GM12892 (cell line): ENCODE measurements at places on chromosomes 1 and 21.

DNA sequence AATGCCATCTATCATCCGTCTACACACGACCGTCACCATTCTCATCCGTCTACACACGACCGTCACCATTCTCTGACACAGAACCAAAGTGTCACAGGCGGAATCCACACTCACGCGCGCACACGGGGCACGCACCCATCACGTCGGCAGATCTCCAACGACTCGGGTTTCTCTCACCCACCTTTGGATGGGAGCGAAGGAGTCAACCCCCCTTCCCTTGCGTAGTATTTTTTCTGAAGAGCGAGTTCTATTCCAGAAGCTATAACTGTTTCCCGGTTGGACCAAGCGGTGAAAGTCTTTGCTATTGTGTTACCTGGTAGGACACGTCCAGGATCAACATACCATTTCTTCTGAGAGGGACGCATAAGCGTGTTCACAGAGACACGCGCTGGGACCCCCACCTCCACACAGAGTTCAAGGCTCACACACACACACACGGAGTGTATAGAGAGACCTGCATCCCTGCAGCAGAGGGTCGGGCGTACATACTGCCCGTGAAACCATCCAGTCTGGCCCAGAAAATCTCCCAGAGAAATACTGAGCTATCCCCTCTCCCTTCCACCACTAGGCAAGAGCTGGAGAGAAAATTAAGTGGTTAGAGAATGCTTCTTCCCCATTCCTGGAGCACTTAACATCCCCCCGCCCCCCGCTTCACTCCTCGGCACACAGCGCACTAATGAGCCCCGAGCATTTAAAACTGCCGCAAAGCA lies 741 bp downstream of the DUSP10 start:
- DNase-seq, result no peak

DNA sequence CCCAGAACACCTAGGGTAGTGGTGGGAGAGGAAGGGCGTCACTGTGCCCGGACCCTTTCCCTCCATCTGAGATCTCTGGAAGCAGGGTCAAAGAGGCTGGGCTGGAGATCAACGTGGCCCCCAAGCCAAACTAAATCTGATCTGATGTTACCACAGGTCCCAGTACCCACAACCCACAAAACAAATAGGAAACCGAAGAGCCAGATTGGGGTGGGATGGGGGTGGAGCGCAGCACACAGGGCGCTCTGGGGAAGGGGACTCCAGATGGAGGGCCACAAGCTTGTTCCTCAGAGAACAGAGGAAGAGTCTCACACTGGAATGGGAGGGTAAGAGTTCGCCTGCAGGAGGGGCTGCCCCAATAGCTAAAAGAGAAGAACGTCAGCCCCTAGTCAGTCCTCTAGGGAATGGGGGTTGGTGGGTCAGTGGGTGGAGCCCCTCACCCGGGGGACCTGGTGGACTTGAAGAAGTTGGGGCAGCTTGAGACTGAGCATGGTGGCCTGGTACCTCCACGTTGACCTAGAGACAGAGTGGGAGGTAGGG lies 1.5 kb downstream of the PAQR6 start:
- no peak for DNase-seq

GRCh38 chr1:231925864-231926263 lies 299.3 kb downstream of the DISC1 start:
- DNase-seq, result no peak

DNA sequence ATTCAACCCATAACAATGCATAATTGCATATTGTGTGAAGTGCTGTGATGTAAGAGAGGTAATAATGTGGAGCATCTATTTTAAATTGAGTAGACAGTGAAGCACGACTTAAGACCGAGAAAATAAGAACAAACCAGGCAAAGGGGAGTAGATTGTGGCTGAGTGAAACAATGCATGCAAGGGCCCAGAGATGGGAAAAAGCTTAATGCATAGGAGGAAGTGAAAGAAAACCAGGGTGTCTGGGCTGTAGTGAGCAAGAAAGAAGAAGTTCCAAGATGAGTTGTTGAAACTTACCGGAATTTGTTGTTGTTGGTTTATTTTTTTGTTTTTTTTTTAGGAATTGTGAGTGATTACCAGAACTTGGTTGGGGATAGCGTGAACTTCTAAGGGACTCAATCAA lies 104.7 kb downstream of the SNX7 start:
- DNase-seq, result no peak

DNA sequence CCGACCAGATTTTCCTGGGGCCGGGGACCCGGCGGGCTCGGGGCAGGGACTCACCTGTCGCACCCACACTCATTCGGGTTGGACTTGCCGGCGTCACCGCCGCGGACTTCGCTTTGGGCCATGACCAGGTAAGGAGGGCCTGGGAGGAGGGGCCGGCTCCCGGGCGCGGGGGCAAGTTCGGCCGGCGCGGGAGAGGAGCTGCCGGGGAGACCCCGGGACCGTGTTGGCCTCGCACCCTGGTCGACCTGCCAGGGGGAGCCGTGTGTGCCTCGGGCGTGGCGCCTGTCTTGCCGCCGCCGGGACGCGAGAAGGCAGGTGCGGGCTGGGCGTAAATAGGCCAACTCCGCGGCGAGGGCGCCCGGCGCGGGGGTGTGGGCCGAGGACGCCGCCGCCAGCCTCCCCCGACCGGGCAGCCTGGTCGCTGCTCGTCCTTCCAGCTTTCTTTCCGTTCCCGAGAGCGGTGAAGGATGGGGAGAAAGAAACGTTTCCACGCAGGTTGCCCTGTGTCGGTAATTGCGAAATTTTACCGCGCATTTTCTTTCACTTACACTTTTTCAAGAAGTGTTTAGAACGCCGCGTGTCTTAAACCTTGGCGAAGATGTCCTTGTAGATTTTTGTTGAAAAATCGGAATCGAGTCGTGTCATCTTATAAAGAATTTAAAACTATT lies 558 bp downstream of the USP1 start:
- DNase-seq, result no peak

- DNase-seq, result no peak
These were observed 558.1 kb downstream of the AGBL4 start for GRCh38 chr1:49465486-49466185.

DNA sequence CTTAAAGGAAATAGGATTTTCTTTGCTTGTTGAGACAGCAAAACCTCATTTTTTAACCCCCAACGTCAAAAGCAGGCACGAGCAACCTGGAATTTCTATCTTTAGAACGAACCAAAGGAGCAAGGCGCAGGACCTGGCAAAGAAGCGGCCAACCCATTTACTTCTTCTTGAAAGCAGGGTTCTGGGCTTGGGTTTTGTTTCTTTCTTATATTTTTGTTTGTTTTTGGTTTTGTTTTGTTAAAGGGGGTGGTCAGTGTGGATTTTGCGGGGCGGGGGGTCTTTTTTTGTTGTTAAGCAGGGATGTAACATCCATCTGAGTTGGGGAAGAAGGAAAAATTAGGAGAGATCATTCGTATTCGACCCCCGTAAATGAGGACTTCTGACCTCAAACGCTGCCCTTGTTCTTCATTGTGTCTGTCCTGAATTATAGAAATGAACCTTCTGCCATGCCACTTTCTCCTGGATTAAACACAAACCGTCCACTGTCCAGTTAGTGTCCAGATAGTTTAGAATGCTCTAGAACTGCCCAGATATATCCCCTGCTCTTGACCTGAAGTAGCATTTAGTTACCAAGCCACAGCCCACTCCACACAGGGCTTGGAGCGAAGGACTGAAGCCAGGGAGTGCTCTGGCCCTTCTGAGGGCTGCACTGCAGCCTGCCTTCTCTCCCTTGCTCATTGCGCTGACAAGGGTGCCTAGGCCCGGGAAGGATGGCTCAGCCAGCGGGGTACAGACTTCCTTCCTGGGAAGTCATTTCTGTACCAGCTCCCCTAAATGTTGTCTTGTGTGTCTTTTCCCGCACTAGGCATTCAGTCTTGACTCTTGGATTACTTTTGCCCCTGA lies 909 bp upstream of the APP start:
- DNase-seq, result no peak

DNA sequence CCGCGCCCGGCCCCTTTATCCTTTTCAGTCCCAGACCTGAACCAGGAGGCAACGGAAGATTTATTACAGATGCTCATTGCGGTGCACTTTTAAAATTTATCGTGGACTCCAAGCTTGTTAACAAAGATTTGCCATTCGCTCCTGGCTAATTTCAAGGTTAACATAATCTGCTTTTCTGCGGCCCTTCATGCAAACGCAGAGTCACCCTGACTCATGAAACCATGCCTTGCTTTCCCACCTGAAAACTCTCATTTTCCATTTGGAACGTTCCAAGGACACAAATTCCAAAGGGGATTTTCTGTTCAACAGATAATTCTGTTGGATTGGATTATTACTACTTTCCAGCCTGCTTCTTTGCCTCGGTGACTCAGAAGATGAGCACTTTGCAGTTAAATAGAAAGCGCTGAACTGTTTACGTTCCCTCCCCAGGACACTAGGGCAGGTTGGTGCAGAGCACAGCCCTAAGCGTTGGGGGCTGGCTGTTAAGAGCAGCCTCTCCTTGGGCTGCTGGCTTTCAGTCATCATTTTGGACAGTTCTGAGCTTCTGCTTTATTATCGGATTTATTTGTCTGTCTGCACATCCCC lies 51.1 kb downstream of the CD247 start:
- no peak for DNase-seq

DNA sequence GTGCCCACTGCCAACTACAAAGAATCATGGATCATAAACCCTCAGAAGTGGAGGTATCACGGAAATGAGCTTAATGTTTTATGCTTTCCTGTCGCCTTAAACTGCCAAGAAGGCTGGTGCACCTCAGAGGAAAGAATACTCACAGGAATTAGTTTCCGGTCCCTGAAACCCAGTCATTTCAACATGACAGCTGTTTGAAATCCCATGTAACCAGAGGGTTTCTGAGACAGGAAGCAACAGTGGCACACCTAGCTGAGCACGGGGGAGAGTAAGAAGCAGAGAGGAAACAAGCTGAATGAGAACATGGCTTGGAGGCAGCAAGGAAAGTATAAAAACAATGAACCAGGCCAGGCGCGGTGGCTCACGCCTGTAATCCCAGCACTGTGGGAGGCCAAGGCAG lies 3.9 kb downstream of the JAK1 start:
- no peak for DNase-seq

DNA sequence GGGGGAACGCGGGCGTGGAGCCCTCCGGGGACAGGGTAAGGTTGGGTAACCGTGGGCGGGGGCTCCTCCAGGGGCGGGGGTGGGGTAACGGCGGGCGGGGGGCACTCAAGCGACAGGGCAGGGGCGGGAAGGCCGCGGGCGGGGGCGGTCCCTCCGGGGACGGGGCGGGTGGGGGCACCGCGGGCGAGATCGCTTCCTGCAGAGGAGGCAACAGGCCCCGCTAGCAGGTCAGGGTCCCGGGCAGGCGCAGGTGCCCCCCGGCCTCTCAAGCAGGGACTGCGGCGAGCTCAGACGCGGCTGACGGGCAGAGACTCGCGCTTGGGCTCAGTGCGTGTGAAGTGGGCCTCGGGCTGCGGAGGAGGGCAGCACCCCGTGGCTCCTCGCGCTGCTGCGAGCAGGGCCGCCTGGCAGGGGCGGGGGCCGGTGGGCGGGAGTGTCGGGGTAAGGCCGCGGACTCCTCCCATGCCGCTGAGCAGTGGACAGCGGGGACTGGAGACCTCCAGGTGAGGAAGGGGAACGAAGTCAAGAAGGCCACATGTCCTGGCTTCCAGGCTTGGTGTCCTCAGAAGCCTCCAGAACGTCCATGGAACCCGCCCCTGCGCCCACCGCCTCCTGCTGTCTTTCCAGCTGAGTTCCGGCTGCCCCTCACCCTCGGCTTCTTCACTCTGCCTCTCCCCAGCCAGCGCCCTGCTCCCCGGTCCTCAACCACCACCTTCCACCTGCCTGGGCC lies 627 bp upstream of the GNB1 start:
- peak; percentile 91 for DNase-seq

DNA sequence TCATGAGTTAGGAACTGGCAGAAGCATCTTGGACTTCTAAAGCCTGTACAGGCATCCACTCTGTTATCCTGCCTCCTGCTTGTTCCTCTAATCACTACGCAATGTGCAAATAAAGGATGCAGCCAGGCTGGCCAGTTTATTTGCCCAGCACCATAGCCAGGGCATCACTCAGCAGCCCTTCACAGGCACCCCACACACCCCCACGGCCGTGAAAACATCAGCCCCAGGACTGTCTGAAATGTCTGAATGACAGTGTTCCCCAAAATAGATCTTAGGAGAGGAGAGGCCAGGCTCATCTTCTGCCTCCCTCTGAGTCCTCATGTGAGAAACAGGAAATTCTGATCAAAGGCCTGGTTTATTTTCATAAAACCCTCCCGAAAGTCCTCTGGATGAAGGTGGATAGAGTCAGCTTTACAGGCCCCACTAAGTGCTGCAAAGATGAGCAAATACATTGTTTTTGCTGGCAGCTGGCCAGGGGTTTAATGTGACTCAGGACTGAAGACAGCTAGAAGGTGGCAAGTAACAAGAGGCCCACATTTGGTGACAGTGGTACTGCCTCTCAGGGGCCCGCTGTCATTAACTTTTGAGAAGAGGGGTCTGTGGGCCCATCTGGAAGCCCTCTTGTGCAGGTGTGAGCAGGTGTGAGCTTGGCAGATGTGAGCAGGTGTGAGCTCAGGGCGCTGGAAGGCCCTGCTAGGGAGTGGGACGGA lies 32.9 kb downstream of the GRHL3 start:
- DNase-seq, result no peak

DNA sequence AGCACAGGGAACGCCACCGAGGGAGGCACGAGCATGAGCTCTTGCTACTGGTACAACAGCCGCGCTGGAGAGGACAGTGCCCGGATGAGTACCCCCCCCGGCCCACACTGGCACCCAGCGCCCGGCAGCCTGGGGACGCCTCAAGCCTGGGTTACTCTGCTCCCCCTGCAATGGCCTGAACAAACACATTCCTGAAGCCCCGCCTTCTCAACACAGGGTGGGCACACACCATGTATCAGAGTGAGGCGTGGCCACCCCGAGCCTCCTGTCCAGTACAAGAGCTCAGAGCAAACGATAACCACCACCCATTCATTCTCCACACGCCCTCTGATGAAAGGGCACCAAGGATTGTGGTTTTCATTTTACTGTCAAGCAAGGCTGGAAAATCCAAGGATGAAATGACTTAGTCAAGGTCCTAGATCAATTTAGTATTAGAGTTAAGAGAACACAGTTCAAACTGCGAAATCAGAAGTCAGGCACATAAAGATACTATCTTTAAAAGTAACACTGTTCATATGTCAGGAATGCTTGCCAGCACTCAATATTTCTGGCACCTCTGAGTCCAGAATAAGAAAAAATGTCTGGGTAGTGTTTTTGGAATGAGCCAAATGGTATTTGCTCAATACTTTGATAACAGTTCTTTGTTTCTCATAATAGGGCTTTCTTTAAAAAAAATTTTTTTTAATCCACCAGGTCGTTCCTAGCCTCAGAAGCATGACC lies 22.0 kb downstream of the UBE2G2 start:
- DNase-seq, result no peak

DNA sequence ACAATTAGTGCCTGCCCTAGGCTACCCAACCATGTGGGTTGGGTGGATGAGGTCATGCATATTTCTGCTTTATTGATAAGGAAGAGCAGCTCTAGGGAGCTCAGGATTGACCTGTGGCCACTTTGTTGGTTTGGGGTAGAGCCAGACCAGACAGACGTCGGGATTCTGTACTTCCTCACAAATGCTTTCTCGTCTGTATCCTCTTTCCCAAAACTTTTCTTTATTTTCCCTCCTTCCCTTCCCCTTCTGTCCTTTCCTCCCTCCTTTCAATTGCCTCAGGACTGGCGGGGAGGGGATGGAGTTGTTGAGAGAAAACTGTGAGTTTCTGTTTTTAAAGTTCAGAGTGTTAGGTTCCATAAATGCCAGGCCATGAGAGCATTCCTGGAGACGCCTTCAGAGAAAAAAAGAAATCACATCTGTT lies 68.0 kb downstream of the UCK2 start:
- no peak for DNase-seq
